Endothelial cell (in vitro differentiated cells): ENCODE measurements at places on chromosomes 6 and 20.

GRCh38 chr20:35181731-35182130 is 9.9 kb downstream of the PROCR start:
- DNase-seq, result no peak

DNA sequence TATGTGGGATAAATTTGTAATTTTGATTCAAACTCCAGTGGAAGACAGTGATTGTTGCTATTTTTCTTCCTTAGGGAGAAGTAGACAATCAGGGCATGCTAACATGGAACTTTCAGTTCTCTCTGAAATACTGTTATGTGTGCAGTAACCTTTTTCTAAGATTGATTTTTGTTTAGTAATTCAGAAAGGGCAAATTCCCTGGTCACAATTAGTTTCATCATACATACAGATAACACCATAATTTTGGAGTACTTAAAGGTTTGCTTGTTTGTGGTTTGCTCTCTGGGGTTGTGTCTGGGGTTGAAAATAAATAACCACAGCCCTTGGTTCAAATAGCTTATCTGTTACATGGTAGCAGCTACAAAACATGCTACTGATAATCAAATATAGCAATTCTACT is 34.4 kb downstream of the ADGRG6 start:
- no peak for DNase-seq

DNA sequence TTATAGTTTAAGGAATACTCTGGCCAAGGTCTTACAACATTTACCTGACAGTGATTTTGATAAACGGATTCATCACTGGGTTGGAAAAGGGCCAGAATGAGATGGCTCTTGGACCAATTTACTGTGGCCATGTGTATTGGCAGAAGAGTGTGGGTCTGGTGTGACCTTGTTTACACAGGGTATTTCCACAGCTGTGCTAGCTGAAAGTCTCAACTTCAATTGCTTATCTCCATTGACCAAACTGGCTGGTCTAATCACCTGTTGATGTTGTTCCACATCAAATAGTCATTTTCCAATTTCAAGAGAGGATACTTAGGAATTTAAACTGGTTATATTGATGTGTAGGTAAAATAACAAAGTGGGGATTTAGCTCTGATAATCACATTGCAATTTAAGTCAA is 501.6 kb upstream of the MAP3K7 start:
- DNase-seq, result no peak

GRCh38 chr6:31170987-31171671 is 647 bp upstream of the POU5F1 start:
- no peak for DNase-seq

DNA sequence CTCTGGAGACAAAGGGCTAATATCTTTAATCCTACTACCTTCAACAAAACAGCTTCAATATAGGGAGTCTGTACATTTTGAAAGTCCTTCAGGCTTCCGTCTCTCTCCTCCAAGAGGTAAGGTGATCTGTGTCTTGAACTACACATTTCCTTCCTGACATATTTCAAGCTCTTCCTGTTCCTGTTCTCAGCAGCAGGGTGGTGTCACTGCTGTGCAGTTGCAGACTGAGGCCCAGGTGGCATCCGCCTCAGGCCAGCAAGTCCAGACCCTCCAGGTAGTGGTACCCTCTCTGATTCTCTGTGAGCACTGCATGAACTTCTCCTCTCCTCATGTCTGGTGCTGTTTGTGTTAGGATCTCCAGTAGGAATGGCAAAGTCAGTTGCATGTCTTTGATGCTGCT is 7.8 kb downstream of the NFYA start:
- no peak for DNase-seq

DNA sequence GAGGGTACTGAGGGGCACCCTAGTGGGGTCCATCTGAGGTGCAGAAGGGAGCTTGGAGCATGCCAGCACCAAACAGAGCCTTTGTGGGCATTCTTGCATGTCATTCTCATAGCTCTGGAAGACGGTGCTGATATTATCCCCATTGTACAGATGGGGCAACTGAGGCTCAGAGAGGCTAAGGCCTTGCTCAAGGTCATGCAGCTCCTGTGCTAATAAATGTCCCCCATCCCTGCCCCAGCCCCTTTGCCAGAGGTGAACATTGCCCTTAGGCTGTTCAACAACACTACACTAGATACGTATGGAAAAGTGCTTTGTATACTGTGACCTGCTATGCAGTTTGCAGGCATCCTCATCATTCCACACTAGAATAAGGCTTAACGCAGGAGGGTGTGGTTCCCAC is 5.5 kb upstream of the EPB41L1 start:
- no peak for DNase-seq

DNA sequence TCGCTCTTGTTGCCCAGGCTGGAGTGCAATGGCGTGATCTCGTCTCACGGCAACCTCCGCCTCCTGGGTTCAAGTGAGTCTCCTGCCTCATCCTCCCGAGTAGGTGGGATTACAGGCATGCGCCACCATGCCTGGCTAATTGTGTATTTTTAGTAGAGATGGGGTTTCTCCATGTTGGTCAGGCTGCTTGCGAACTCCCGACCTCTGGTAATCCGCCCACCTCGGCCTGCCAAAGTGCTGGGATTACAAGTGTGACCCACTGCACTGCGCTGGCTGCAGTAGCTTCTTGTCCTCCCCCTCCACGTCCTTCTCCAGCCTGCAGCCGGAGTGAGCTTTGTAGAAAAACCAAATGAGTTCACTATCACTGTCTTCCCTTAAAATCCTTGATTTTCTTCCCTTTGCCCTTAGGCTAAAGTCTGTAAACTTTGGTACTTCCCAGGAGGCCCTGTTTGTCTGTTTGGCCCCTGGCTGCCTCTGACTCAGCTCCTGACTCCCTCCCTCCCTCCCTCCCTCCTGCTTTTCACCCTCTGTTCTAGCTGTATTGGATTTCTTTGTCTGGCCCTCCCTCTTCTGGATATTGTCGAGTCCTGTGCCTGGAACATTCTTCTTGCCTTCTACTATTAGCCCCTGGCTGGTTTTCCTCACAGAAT is 12.9 kb downstream of the PARD6B start:
- DNase-seq, result no peak

GRCh38 chr6:45872827-45873365 is 142.8 kb downstream of the CLIC5 start:
- no peak for DNase-seq

DNA sequence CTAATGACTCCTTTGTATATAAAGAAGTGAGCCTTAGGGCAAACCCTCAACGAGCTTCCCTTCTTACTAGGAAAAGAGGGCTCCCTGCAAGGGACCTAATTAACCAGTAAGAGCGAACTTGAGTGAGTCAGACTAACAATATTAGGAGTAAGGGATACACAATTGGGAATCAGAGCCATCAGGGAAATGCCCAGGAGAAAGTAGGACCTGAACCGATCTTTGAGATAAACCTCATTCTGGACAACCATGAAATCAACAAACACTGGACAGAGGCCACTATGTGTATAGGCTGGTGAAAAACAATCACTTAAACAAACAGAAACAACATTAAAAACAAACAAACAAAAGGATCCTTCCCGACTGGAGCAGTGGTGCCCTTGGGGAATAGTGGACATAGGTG is 120.8 kb downstream of the EDN1 start:
- no peak for DNase-seq

DNA sequence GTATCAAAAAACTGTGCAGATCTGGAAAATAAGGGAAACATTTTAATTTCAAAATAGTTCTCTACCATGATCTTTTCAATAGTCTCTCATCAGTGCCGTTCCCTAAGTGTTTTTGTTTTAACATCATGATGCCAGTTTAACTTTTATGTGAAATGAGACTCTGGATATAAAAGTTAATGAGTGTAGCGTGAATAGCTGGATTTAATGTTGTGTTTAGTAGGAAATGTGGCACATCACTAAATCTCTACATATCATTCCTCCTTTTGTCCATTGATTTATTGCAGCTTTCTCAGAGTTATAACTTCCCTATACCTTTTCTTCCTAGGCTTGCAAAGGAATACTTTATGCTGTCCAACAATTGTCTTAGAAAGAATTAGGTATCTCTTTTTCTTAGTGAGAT is 81.4 kb upstream of the SCGN start:
- no peak for DNase-seq

DNA sequence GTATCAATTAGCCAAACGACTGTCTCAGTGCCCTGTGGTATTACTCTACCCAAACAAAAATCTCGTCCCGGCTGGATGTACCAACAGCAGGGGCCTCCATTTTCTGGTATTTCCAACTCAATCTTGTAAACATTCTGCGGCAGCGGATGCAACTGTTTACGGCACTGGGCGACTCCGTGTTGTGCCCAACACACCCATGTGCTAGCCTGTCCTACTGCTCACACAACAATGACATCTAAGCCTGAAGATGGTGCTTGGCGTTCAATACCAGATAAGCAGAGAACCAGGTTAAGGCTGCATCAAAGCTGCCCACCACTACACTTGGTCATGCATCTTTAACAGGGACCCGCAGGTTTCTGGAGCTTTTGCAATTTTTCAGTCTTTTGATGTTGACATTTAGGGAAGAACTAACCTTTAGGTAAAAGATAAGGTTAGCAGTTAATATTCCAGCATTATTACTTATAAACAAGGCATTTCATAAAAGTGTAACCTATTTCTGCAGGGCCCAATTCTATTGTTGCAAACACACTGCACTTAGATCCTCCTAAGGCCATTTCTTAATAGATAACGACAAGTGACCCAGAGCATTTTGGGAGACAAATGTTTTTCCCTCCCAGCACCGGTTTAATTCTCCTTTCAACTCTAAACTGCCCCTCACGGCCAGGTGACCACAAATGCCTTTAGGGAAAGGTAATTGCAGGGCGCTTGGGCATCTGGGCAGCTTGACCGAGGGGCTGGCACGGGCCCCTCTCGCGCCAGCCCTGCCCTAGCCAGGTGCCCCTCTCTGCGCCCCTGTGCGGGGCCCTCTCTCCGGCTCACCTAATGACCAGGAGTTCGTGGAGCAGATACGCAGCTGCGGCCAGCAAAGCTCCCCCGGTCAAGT is 945 bp downstream of the FAXC start:
- no peak for DNase-seq

DNA sequence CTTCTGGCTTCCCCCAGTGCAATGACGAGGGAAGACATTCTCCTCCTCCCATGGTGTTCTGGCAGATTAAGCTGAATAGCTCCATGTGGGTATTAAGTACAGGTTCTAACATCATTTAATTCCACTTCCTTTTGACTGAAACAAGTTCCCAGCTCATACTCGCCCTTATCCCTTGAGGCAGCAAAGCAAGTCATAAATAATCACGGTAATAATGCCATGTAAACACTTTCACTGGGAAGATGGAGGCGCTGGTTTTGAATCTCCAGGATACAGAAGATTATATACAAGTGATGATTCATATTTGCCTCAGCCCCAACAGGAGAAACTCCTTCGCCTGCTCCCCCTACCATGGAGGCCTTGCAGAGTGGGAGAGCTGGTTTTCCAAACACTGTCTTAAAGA is 141.3 kb downstream of the PXDC1 start:
- DNase-seq, result no peak
